ENCODE measurements at places on chromosomes 4 and X.

GRCh38 chr4:143531788-143532491, 18.4 kb downstream of the SMARCA5 start:
- no peak for DNase-seq

DNA sequence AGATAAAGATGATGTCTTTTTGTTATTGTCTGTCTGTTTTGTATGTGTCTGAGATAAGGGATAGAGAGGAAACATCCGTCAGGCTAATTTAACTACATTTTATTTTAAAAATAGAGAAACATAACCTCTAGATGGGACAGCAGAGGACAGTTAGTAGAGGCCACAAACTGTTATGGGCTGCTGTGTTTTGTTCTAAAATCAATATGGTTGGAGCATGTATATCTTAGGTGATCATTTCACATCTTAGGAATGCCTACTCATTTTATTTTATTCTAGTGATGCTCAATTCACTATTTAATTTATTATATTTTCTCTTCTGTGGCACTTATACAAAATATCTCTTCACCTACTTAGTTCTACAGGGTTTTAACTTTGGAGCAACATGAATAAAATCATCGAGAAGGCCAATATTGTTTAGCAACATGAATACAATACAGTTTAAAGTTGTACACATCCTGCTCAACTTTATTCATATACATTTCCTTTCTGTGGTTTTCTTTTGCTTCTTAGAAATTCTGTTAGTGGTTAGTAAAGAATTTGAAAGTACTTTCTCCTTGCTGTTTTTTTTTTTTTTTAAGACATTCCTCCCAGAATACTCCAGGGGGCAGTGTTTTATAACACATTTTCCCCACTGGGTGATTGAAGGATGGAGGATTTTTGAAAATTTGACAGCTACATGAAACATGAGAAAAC, 392.9 kb downstream of the UNC5C start:
- peak; percentile 62 for DNase-seq

DNA sequence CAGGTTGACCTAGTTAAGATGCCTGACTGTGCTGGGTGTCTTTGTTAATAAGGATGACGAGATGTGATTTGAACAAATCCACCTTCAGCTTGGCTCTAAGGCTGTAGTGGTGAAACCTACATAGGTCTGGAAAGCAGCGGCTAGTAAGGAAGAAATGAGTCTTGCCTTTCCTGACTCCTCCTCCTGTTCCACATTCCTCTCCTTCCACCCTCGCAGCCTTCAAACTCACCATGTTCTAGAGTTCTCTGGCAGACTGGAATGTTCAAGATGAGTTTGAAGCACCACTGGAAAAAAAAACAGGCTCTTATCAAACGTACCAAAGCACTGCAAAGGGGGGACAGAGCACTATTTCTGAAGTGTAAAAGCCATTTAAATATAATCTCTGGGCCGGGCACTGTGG, 395.4 kb downstream of the BMPR1B start:
- DNase-seq, result no peak

DNA sequence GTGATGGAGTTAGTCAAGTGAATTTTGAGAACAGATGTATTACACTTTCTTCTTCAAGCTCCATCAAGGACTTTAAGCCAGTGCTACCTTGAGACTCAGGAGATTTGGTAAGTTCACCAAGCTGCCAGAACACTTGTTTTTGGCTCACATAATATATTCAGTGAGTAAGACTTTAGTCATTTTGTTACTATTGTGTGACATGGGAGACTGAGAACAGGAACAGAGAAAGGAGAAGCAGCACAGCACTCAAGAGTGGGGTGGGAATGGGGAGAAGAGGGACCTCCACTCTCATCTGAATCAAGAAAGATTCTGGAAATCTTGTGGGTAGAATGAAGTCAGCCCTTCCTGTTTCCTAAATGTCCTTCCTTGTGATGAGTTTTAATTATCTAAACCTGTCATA, 87.3 kb upstream of the TET2 start:
- DNase-seq, result no peak

- no peak for DNase-seq
These were observed 37.3 kb downstream of the TSC22D3 start for GRCh38 chrX:107738272-107738671.

GRCh38 chr4:126071346-126072333, 756.9 kb downstream of the FAT4 start:
- DNase-seq, result peak; percentile 58

DNA sequence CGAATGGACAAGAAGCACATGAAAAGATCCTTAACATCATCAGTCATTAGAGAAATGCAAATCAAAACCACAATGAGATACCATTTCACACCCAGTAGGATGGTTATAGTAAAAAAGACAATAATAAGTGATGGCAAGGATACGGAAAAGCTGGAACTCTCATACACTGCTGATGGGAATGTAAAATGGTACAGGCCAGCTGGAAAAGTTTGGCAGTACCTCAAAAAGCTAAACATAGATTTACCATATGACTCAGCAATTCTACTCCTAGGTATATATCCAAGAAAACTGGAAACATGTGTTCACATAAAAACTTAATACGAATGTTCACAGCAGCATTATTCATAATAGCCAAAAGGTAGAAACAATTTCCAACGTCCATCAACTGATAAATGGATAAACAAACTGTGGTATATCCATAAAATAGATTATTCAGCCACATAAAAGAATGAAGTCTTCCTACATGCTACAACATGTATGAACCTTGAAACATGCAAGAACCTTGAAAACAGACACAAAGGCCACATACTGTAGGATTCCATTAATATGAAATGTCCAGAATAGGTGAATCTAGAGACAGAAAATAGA, 11.9 kb downstream of the RPS6KA3 start:
- DNase-seq, result no peak

GRCh38 chrX:137290011-137290410, 256.2 kb upstream of the GPR101 start:
- DNase-seq, result no peak

DNA sequence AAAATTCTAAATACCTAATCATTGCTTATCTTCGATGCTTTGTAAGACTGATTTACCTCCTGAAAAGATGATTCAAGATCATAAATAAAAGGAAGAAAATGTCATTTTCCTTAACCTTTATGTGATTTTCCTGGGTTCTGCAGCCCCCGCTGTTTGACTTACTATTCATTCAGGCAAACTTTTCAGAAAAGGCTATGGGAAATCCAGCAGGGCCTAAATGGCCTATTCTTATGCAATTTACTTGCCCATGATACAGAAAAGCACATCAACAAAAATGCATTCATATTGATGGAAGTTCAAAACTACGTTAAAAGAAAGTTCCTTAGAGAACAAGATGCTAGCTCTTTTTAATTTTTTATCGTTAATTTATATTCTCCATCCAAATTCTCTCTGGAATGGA, 51.2 kb downstream of the TMEM144 start:
- DNase-seq, result no peak

GRCh38 chr4:21113496-21114223, 413.4 kb downstream of the PACRGL start:
- peak; percentile 13 for DNase-seq

DNA sequence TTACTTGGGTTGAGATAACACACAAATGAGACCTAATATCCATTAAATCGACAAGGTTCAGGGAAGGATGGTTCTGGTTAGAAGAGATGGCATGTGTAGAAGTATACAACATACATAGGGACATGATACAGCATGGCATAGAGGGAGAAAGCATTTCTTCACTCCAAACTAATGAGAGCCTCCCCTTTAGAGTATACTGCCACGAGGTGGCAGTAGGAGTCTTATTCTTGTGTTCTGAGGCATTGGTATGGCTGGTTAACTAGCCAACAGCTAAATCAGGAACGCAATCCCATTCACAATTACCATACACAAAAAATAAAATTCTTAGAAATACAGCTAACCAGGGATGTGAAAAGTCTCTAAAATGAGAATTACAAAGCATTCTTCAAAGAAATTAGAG, 29.1 kb upstream of the TRO start:
- DNase-seq, result peak; percentile 7

- DNase-seq, result no peak
These were observed 90.8 kb upstream of the TSPAN5 start for GRCh38 chr4:98749206-98749605.

Measured in GM03348 (cell line).